ENCODE measurements at places on chromosomes 6 and 20. TPM values are rescaled to one million over a fixed set of nuclear protein-coding genes. Genes with fewer than 3 reads are reported as not detected.
A peak's percentile ranks its signal among the peaks of the same experiment; 100 is the strongest.

KCNK16 gene
- not detected for total RNA-seq

PI3 gene
- total RNA-seq: not detected

RNF39 gene
- total RNA-seq: not detected

CCN2 gene
- total RNA-seq: not detected

METTL24 gene
- not detected for total RNA-seq

- no peak overlapping the region for H3K4me3 ChIP-seq
- no peak overlapping the region for H3K27ac ChIP-seq
- peaks cover 12% of the 10 kb centered on the region for H3K4me1 ChIP-seq
- peaks cover 53% of the 10 kb centered on the region for H3K27me3 ChIP-seq
Observed at GRCh38 chr6:136550045-136550329, 235 bp downstream of the MAP7 start.

GRCh38 chr20:47951521-47951971 is 166.3 kb upstream of the SULF2 start:
- DNase-seq: no peak
- H3K36me3 ChIP-seq: no peaks in the 10 kb centered on the region
- no peak overlapping the region for H3K4me3 ChIP-seq
- H3K27me3 ChIP-seq: peaks cover 5% of the 10 kb centered on the region

- H3K27ac ChIP-seq: no peak overlapping the region
- no peaks in the 10 kb centered on the region for H3K36me3 ChIP-seq
- DNase-seq: no peak
- H3K4me1 ChIP-seq: no peaks in the 10 kb centered on the region
Observed at GRCh38 chr6:141077355-141078333, 1055.1 kb upstream of the GJE1 start.

DNA sequence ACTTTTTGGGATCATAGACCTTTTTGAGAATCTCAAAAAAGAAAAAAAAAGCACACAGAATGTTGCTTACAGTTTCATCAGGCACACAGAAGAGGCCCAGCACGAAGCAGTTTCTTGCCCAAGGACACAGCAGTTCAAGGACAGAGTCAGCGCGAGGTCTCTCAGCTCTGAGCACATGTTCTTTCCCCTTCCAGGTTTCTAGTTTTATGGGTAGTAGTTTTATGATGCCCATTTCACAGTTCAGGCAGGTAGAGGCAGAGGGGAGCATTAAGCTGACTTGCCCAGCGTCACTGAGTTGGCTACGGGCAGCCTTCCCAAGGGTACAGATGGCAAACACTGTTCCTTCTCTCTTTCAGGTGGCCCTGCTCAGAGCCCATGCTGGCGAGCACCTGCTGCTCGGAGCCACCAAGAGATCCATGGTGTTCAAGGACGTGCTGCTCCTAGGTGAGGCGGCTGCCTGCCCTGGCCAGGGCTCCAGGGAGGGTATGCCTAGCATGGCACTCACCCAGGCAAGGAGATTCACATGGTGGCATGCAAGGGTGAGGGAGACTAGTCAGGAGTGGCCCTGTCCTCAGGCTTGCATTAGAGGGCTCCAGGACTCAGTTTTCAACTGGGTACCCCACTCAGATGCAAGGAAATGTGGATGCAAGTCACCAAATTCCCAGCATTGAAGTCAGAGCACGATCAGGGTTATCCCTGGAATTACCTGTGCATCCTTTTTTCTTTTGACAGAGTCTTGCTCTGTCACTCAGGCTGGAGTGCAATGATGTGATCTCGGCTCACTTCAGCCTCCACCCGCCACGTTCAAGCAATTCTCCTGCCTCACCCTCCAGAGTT is 57.4 kb upstream of the TTPAL start:
- H3K27ac ChIP-seq: no peak overlapping the region
- no peaks in the 10 kb centered on the region for H3K4me1 ChIP-seq
- no peak overlapping the region for H3K4me3 ChIP-seq
- peaks cover 1% of the 10 kb centered on the region for H3K27me3 ChIP-seq

DNA sequence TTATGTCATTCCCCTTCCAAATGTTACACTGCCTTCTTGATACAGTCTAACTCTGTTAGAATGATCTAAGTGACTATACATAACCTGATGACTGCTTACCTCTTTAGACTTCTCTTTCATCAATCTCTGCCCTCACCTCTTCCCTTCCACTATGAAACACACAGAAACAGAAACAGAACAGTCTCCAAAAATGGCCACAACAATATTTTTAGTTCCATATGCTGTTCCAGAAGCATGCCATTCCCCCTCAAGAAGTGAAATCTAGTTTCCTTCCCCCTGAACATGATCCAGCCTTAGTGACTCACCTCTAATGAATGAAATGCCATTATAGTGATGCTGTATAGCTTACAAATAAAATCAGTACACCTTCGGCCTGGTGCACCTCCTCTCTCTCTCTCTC is 229.3 kb upstream of the TENT5A start:
- H3K27me3 ChIP-seq: no peaks in the 10 kb centered on the region
- H3K27ac ChIP-seq: no peak overlapping the region
- no peak for DNase-seq
- H3K36me3 ChIP-seq: no peaks in the 10 kb centered on the region
- no peak overlapping the region for H3K4me3 ChIP-seq

- H3K4me3 ChIP-seq: no peak overlapping the region
- DNase-seq: no peak
- no peaks in the 10 kb centered on the region for H3K36me3 ChIP-seq
Observed at GRCh38 chr6:154868143-154868594, 126.9 kb upstream of the TIAM2 start.

DNA sequence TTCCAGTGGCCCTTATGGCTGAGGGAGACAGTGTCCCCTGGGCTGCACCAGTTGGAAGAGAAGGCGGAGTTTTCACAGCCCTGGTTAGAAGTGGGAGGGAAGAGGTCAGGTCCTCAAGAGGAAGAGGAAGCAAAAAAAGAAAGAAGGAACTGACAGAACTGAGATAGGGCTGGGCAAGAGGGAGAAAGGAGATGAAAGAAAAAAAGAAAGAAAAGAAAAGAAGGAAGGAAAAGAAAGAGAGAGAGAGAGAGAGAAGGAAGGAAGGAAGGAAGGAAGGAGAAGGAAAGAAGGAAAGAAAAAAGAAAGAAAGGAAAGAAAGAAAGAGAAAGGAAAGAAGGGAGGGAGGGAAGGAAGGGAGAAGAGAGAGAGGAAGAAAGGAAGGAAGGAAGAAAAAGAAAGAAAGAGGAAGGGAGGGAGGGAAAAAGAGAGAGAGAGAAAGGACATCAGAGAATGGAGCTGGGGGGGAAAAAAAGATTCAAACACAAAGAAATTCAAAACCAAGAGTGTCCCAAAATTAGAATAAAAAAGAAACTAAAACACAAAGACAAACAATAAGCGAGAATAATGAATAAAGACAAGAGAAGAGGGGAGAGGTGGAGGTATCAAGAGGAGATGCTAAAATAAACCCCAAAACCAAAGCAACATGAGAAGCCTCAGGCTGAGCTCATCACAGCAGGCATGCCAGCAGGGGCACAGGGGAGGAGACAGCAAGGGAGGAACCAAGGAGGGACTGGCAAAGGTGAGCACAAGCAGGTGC is 5.3 kb upstream of the FUCA2 start:
- no peak for DNase-seq
- H3K27ac ChIP-seq: no peak overlapping the region
- H3K4me1 ChIP-seq: peaks cover 29% of the 10 kb centered on the region
- peaks cover 2% of the 10 kb centered on the region for H3K27me3 ChIP-seq
- H3K4me3 ChIP-seq: no peak overlapping the region

GRCh38 chr6:7246401-7247178 is 66.4 kb downstream of the SSR1 start:
- H3K36me3 ChIP-seq: peaks cover 32% of the 10 kb centered on the region
- no peak overlapping the region for H3K27ac ChIP-seq
- H3K4me3 ChIP-seq: no peak overlapping the region
- H3K4me1 ChIP-seq: peaks cover 12% of the 10 kb centered on the region

GRCh38 chr6:119267126-119267905 is 82.2 kb downstream of the MAN1A1 start:
- peaks cover 23% of the 10 kb centered on the region for H3K4me1 ChIP-seq
- H3K36me3 ChIP-seq: peaks cover 41% of the 10 kb centered on the region
- H3K4me3 ChIP-seq: no peak overlapping the region
- H3K27ac ChIP-seq: peak overlapping the region; percentile 2

- DNase-seq: peak; percentile 36
- peaks cover 20% of the 10 kb centered on the region for H3K4me1 ChIP-seq
- peak overlapping the region; percentile 16 for H3K27ac ChIP-seq
- H3K36me3 ChIP-seq: no peaks in the 10 kb centered on the region
Observed at GRCh38 chr6:113632220-113632864, 224.8 kb upstream of the MARCKS start.

GRCh38 chr20:48556956-48557355 is 270.8 kb downstream of the PREX1 start:
- no peaks in the 10 kb centered on the region for H3K4me1 ChIP-seq
- no peaks in the 10 kb centered on the region for H3K36me3 ChIP-seq
- H3K27ac ChIP-seq: no peak overlapping the region
- peaks cover 4% of the 10 kb centered on the region for H3K27me3 ChIP-seq
- no peak overlapping the region for H3K4me3 ChIP-seq
- no peak for DNase-seq

GRCh38 chr6:133756078-133756695 is 132.7 kb upstream of the TCF21 start:
- no peak overlapping the region for H3K4me3 ChIP-seq
- no peak for DNase-seq
- no peak overlapping the region for H3K27ac ChIP-seq
- H3K27me3 ChIP-seq: peaks cover 2% of the 10 kb centered on the region
- H3K36me3 ChIP-seq: no peaks in the 10 kb centered on the region
- H3K4me1 ChIP-seq: no peaks in the 10 kb centered on the region

DNA sequence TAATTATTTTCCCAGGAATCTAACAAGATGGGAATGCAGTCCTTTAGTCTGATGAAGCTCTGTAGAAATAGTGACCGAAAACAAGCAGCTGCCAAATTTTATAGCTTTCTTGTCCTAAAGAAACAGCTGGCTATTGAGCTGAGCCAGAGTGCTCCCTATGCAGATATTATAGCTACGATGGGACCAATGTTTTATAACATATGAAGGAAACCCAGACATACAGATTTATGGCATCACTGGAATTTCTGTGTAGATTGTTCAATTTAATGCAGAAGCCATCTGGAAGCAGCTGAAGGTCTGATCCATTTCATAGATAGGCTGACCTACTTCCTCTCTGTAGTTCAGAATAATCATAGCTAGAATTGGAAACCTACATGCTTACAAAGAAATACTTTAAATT is 11.8 kb upstream of the SNPH start:
- no peak overlapping the region for H3K27ac ChIP-seq
- peaks cover 3% of the 10 kb centered on the region for H3K4me1 ChIP-seq
- H3K4me3 ChIP-seq: no peak overlapping the region
- H3K27me3 ChIP-seq: peaks cover 27% of the 10 kb centered on the region

- no peaks in the 10 kb centered on the region for H3K4me1 ChIP-seq
- H3K4me3 ChIP-seq: no peak overlapping the region
- DNase-seq: no peak
- peaks cover 8% of the 10 kb centered on the region for H3K27me3 ChIP-seq
- no peaks in the 10 kb centered on the region for H3K36me3 ChIP-seq
Observed at GRCh38 chr6:4102687-4103244, 23.8 kb upstream of the FAM217A start.

DNA sequence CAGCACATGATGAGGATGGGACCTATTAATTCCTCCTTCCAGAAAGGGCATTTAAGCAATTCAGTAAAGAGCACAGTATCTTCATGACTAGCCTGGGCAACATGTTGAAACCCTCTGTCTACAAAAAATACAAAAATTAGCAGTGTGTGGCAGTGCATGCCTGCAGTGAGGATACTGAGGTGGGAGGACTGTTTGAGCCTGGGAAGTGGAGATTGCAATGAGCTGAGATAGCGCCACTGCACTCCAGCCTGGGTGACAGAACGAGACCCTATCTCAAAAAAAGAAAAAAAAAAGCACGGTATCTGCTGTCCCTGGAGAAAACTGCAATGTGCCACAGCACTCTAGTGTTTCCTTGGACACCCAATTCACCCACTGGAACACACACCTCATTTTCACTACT is 18.4 kb downstream of the SAMD3 start:
- peaks cover 90% of the 10 kb centered on the region for H3K36me3 ChIP-seq
- no peak for DNase-seq
- H3K4me3 ChIP-seq: no peak overlapping the region
- H3K27me3 ChIP-seq: no peaks in the 10 kb centered on the region
- peaks cover 16% of the 10 kb centered on the region for H3K4me1 ChIP-seq
- no peak overlapping the region for H3K27ac ChIP-seq

DNA sequence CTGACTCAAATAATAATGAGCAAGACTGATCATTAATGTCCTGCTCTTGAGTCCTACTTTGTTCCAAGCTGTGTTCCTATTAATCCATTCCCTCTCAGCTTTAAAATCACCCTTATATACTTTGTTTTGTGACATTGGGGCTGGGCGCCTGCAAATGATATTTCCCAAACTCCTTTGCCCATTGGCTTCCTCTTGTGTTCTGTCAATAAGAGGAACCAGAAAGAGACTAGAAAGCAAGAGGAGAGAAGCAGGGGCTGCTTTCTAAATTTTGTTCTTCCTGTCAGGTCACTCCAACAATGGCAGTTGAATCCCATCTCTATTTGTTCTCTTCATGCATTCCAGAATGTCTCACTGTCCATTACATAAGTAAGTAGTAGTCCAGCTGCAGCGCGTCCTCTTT is 21.6 kb upstream of the TRIM27 start:
- peaks cover 42% of the 10 kb centered on the region for H3K4me1 ChIP-seq
- no peak overlapping the region for H3K4me3 ChIP-seq
- H3K36me3 ChIP-seq: peaks cover 3% of the 10 kb centered on the region

DNA sequence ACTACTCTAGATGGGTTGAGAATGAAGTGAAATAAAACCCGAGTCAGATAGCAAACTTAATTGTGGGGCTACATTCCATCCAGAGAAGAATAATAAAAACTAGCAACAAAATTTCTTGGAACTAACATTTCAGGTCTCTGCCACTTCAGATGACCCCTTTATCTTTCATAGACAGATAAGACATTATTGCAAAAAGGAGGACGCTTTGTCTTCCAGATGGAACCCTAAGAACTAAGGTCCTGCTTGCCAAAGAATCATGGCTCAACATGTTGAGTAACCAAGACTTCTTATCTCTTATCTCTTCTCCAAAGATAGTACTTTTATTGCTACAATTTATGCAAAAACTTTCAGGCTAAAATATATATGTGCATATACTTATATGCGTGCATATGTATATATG is 221.1 kb upstream of the PREP start:
- DNase-seq: no peak
- no peaks in the 10 kb centered on the region for H3K27me3 ChIP-seq
- no peak overlapping the region for H3K27ac ChIP-seq
- H3K36me3 ChIP-seq: peaks cover 43% of the 10 kb centered on the region

Data from activated CD4-positive, alpha-beta memory T cell treated with anti-CD3 and anti-CD28 coated beads, Interleukin-2, amount 10 ng/mL, durations not matched to agents 7 days and 5 days (primary cell).